Thyroid gland (tissue), 4 donors: ENCODE measurements at places on chromosomes 6 and 20. TPM values are rescaled to one million over a fixed set of nuclear protein-coding genes. Genes with fewer than 3 reads are reported as not detected.

Gene KCNK16
- total RNA-seq, result 0.88 TPM

Gene VSTM2L
- total RNA-seq, result 4.0 TPM

Gene OR2B6
- not detected for total RNA-seq

Gene UBD
- 0.93 TPM for total RNA-seq

Gene PBOV1
- total RNA-seq, result not detected

Gene AVP
- total RNA-seq, result not detected

Gene ENPP5
- total RNA-seq, result 67.3 TPM

Gene ELOVL5
- total RNA-seq, result 91.4 TPM

Gene GPR63
- 2.3 TPM for total RNA-seq

Gene MYT1
- 1.7 TPM for total RNA-seq

Gene CCDC170
- total RNA-seq, result 6.9 TPM

Gene PSORS1C2
- total RNA-seq, result not detected
